ENCODE measurements at places on chromosomes 2 and 18. TPM values are rescaled to one million over a fixed set of nuclear protein-coding genes. Genes with fewer than 3 reads are reported as not detected.

GRCh38 chr2:953975-954686 is 3.5 kb downstream of the SNTG2 start:
- no peak for DNase-seq

DNA sequence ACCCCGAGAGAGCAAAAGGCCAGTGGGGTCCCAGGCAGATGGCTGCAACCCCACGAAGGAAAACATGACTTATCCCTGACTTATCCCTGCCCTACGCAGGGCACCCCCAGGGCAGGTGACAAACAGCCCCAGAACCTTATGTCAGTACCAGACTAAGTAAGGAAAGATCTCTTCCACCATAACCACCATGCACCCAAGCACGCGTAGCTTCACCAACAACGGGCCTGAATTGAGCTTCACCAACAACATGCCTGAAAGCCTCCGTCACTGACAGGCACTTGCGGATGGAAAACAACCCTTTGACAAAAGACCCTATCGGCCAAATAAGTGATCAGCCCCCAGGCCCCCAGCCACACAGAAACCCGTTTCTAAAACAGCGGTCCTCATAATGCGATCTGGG is 34.1 kb downstream of the HDAC4 start:
- DNase-seq = no peak

DNA sequence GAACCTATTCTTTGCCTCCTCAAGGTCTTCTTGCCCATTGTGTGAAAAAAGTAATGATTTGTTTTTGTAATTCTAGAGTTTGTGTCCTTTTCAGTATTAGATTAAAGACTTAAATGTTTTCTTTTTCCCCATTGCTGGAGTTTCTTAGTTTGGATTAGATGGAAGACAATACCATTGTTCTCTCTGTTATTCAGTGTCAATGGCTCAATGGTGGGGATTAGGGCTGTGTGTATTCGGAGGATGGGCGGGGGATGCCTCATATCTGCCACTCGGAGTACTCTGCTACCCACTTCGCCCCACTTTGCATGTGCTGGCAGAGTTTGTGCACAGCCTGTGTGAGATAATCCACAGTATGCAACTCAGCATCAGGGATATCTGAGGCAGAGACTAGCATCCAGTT is 90.1 kb downstream of the KLHL29 start:
- no peak for DNase-seq

DNA sequence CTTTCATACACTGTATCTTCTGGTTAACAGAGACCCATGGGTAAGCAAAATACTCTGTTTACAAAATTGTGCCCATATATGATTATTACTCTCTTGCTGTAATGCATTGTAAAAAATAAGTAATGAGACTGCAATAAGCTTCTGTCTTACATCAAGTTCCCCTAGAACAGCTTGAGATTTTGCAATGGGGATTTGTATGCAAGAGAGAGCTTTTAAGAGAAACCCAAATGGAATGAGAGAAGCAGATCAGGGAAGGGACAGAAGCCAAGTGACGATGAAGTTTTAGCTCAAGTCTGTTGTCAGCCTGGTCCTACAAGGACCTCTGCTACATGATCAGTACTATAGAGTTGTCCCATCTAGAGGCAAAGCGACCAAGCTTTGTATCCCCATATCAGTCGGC is 218.1 kb upstream of the VWC2L start:
- DNase-seq = no peak

GRCh38 chr2:28586867-28587266 is 91.0 kb downstream of the PLB1 start:
- DNase-seq = peak; percentile 69

- DNase-seq = no peak
Observed at GRCh38 chr18:58385472-58385871, 243.4 kb downstream of the ALPK2 start.

DNA sequence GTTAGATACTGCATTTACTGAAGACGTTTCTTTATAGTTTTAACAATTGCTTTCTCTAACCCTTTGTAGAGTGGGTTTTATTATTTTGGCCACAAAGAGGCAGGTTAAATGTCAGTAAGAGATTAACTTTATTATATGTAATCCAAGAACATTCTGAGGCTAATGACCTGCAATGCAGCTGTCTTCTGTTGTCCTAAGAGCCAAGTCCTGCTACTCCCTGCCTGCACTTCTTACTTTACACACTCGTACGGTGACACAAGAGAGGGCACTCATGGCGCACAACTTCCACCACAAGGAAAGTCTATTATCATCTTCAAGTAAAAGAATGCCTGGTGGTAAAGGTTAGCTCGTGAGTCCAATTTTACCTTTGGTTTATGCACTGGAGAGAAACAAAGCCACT is 471.0 kb upstream of the HNMT start:
- DNase-seq = no peak

The REG3A gene
- not detected for total RNA-seq

The SMYD1 gene
- total RNA-seq = not detected

GRCh38 chr2:241039416-241039815 is 41.0 kb downstream of the SNED1 start:
- no peak for DNase-seq

- no peak for DNase-seq
Observed at GRCh38 chr2:200354833-200355751, 48.6 kb downstream of the SPATS2L start.

GRCh38 chr2:204738721-204739120 is 193.4 kb downstream of the PARD3B start:
- no peak for DNase-seq

DNA sequence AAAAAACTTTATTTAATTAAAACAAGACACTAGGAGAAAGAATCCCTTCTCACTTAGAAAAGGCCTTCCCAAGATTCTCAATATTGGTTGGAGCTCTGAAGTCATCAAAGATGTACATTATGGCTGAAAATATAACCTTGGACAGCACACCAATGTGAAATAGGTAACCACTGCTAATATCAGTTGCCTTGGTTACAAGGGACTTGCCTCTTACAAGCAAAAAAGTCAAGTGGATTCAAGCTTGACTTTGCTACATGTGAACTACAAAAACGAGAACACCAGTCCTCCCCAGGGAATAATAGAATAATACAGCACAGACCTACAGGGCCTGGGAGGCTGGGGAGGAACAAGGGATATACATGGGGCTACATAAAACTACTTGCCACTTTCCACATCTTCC is 46.1 kb downstream of the NABP1 start:
- DNase-seq = no peak

- DNase-seq = no peak
Observed at GRCh38 chr18:30016179-30016578, 1026.4 kb downstream of the DSC3 start.

- DNase-seq = no peak
Observed at GRCh38 chr2:29420999-29421782, 306.0 kb downstream of the CLIP4 start.

The C2orf80 gene
- total RNA-seq = not detected

- DNase-seq = no peak
Observed at GRCh38 chr2:16282511-16282910, 342.2 kb downstream of the MYCN start.

DNA sequence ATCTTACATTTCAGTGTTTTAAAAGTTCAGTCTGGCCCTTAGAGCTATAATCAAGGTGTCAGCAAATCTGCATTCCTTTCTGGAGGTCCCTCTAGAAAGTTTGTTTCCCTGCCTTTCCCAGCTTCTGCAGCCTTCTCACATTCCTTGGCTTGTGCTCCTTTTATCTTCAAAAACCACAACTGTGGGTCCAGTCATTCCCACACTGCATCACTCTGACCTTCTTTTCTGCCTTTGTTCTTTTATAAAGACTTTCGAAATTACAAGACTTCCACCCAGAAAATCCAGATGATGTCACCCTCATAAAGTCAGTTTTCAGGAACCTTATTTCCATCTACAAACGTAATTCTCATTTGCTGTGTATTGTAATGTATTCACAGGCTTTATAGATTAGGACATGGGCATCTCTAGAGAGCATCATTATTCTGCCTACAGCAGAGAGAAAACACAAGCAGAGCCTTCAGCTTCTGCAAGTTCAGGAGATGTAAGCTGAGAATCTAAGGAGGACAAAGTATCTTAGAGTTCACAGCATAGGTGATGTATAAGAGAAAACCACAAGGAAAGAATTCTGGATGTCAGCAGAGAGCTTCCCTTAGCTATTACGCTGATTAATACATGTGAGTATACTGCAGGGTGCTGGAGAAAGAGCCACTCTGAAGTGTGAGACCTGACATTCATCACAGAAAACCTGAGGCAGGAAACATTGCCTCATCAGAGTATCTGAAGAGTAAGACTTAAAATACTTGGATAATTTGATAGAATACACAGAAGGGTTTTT is 1100.2 kb downstream of the CBLN2 start:
- no peak for DNase-seq

The ESPNL gene
- total RNA-seq = 0.12 TPM

The MYO5B gene
- total RNA-seq = 0.21 TPM

The CSRNP3 gene
- not detected for total RNA-seq

DNA sequence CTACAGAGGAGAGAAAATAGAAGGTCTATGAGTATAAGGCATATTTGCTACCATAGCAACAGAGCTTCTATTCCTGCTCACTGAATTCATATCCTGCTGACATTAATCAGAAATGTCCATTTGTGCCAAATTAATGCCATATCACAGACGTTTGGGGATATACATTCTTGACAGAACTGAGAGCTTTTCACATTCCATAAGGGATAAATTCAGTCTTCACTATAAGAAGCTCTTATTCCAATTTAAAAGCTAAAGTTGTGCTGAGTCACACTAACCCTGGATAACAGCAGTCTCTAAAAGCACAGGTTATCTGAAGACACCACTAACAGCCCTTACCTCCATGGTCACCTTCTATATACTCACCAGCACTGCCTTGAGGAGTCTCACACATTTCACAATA is 178.1 kb downstream of the RAB3GAP1 start:
- no peak for DNase-seq

GRCh38 chr18:34196256-34196655 is 28.5 kb downstream of the NOL4 start:
- no peak for DNase-seq

The MRO gene
- total RNA-seq = not detected

DNA sequence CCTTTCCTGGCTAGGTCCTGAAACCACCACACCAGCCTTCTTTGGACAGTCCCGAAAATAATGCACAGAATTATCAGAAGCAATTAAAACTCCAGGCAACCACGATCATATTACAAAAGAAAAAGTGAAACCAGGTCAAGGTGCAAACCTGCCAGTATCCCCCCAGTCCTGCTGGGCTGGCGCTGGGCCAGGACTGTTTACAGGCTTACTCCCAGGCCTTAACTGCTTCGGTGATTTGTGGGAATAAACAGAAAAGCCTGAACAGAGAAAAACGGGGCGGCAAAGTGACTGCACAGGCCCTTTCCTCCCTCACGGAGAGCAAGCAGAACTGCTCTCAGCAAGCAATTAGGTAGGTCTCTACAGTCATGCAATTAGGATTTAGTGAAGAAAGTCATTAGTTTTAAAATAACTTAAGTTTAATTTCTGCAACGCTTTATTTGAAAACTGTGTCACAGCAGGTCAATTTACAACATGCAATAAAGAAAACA is 1.3 kb downstream of the HDAC4 start:
- DNase-seq = peak; percentile 43

GRCh38 chr2:208541461-208541988 is 134.9 kb downstream of the PTH2R start:
- DNase-seq = no peak

DNA sequence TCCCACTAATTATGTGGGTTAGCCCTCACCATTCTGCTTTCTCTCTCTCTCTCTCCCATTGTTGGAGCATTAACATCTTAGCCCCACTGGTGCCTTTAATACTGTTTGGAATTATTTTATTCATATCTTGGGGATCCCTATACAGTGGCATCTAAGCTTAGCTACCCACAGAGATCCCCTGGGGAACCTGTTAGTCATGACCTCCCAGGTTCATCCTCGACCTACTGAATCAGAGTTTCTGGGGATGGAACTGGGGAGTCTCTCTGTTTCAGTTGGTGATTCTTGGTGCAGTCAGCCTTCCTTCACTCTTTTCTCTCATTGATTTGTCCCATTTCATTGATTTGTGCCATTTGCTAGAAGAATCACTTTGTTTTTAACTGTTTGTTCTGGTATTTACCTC is 137.3 kb downstream of the PLCL1 start:
- DNase-seq = no peak

The TDRD15 gene
- total RNA-seq = not detected

GRCh38 chr2:224286923-224287322 is 115.0 kb downstream of the FAM124B start:
- DNase-seq = no peak

DNA sequence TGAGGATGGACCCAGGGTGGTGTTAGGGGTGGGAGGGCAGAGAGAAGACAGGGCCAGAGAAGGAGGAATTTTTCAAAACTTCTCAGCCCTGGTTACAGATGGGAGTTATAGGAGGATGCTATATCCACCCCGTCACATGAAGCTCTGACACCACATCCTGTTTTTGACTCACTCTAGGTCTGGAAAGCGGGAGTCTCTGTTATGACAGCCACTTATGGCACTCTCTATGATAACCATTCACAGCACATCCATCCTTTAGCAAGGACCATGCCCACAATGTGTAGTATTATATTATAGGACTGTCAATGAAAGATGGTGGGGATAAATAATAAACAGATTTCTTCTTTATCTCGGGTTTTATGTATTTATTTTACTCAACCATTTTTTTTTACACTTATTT is 461.2 kb downstream of the CDH2 start:
- no peak for DNase-seq

The ERICH2 gene
- not detected for total RNA-seq

All from activated CD4-positive, alpha-beta memory T cell treated with anti-CD3 and anti-CD28 coated beads for 36 hours (primary cell).